ENCODE measurements at places on chromosomes 16 and 17. TPM values are rescaled to one million over a fixed set of nuclear protein-coding genes. Genes with fewer than 3 reads are reported as not detected.

Gene MXRA7
- 147 TPM for total RNA-seq

Gene SPAG5
- total RNA-seq: 38.9 TPM

Gene GCGR
- not detected for total RNA-seq

DNA sequence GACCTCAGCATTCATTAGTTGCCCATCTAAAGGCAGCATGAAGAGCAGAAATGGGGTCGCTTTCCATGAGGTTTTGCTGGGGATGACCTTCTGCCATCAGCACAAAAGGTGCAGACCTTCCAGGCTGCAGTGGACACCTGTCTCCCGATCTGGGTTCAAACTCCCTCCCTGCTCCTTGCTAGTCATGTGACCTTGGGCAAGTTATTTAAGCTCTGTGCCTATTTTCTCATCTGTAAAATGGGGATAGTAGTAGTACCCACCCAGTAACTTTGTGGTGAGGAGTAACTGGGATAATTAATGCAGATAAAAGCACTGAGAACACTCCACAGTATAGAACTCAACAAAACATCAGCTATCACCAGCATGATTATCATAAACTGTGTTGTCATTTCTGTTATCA, 21.4 kb upstream of the COQ7 start:
- DNase-seq: no peak

GRCh38 chr16:78428193-78428592, 328.7 kb downstream of the WWOX start:
- no peak for DNase-seq

GRCh38 chr17:74274709-74275340, 791 bp downstream of the DNAI2 start:
- no peak for DNase-seq

Data from mammary epithelial cell (primary cell).